ENCODE measurements at places on chromosomes 2 and 18.

GRCh38 chr18:23716516-23716915, 27.3 kb downstream of the LAMA3 start:
- DNase-seq: no peak

GRCh38 chr2:120863146-120863545, 127.5 kb downstream of the GLI2 start:
- DNase-seq: no peak

DNA sequence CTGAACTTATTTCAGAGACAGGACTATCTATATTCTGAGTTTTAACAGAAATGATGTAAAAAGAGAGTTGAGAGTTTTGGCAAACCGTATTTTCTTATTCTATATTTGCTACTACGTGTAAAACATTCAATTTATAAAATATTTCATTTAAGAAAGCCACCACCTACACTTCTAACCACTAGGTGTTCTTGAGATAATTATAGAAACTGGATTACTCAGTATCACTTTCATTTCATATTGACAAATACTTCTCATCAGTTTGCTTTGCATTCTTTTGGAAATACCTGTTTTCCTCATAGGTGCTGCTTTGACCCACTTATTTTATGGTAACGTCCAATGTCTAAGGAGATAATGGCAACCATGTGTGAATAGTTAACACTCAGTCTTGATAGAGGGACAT, 103.3 kb upstream of the LYPD1 start:
- DNase-seq: no peak

DNA sequence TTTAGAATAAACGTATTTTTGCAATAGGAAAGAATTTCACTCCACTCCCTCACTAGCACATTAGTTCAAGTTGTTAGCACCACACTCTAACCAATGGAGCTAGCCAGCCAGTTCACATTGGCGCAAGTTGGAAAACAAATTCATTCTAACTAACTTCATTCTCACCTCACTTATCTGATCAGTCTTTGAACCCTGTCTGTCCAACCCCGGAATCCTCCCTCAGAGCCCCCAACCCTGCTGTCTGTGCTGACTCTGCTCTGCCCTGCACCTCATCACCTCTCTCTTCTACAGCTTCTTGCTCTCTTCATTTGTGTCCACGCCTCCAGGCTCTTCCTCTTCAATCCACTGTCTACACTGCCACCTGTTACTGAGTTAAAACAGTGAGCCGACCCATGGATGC, 356.5 kb downstream of the IRS1 start:
- no peak for DNase-seq
